ENCODE measurements at places on chromosomes 3 and 15.

DNA sequence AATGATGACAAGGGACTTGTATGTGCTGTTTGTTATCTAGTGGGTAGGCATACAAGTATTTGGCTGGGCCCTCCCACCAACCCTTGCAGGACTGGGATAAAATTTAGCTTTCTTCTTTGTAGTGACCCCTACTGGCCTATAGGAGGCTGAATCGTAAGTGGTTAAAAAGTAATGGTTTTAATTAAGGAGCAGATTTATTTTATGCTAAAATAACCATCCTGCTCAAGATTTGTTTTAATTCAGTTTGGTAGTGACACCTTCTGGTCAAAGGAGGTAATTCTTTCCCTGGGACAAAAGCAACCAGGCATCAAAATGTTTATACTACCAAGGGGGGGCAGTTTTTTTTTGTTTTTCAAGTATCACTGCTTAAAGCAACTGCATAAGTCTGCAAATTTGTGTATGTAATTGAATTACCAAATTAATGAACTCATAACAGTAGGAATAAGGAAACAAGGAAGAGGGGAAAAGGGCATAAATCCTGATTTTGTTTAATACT, 70.7 kb downstream of the TOP2B start:
- DNase-seq = no peak

DNA sequence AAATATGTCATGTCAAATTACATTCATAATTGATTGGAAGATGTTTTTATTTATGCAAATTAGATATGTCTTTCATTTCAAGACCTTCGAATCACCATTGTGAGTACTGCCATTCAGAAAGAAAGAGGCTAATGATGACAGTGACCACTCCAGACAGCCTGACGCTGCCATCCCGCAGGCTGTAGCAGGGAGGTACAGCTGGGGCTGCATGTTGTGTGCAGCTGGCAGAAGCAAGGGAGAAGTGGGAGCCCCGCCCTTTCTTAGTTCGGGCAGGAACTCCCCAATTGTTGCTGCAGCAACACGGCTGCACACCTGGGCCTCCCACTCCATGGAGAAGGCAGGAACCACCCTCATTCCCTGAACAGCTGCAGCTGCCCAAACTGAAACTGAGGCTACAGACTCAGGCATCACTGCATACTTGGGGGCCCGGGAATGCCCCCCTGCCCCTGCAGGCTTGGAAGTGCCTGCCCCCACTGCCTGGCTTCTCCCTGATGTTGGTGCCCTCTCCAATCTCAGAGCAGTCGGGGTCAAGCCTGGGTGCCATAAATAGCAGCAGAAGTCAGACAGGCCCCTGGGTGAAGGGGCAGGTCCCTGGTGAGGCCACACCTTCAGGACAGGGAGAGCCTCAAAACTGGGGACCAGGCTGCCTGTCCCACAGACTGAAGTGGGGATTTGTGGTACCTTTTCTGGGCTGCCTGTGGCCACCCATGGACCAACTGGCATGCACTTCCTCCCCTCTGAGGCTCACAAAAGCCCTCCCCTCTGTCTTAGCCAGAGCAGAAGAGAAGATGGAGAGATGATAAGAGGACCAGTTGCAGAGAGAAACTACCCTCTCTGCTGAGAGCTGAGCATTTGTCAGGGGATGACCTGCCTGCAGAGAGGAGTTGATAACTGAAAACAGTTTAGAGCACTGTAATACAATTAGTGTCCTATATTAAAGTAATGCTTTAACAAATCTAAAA, 964.6 kb downstream of the SI start:
- DNase-seq = no peak

DNA sequence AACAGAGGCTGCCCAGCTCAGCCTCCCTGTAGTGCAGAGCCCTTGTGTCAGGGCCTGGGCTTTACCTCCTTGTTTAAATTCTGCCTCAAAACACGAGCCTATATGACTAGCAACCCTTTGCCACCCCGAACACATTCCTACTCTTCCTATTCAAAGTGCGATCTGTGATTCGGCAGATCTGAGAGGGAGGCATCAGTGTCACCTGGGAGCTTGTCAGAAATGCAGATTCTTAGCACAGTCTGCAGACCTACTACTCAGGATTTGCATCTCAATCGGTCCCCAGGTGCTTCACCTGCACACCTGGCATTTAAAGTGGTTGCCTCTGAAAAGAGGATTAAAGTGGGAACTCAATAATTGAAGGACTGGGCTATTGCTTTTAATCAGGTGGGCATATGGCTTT, 273.2 kb upstream of the TOPAZ1 start:
- no peak for DNase-seq

- DNase-seq = no peak
These were observed 453.7 kb downstream of the FOXP1 start for GRCh38 chr3:71129611-71130431.

DNA sequence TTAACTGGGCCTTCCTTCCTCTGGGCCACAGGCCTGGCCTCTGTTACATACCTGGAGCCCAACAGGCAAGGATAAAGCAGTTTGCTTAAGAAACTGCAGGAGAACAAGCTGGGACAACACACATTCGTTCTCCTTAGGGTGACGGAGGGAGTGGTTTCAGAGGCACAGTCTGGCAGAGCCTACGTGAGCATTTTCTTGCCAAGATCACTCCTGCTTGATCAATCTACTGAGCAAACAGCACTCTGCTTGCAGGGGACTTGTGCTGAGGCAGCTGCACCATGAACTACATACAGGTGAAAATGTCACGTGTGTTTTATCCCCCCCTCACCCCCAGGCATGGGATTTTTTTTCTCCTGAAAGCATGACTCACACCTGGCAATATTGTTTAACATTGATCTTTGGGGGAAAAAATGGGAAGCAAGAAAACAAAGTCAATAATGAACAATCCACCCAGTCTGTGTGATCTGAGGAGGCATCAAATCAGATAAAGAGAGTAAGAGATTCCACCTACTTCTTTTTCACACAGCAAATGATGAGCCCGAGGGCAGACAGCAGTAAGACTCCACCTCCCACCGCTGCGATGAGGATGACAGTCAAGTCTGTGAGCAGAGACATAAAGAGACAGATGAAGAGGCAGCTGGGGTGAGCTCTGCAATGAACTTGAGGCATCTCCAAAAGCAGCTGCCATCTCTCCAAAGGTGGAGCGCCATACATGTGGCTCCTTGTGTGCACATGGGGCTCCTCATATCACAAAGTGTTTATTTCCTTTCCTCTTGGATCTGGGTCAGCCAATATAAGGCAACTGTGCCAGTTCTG, 57.4 kb downstream of the CDCP1 start:
- no peak for DNase-seq

DNA sequence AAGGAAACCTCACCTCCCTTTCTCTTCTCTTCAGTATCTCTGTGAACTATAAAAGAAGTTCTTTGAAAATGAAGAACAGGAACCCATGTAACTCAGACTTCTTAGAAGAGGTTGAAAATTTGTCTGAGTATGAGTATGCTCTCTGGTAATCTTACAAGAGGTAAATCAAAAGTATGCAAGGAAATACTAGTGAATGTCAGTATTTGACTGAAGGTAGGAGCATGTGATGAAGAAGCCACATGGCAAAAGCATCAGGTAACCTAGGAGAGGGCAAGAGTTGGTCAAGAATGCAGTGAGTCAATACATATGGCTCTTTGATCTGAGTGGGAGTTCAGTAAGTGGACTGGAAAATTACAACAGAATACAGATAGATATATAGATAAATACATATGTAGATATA, 133.0 kb upstream of the NECTIN3 start:
- DNase-seq = no peak

GRCh38 chr3:103437883-103438282, 1003.1 kb downstream of the ZPLD1 start:
- DNase-seq = no peak

GRCh38 chr3:177589911-177590381, 392.7 kb upstream of the TBL1XR1 start:
- no peak for DNase-seq

DNA sequence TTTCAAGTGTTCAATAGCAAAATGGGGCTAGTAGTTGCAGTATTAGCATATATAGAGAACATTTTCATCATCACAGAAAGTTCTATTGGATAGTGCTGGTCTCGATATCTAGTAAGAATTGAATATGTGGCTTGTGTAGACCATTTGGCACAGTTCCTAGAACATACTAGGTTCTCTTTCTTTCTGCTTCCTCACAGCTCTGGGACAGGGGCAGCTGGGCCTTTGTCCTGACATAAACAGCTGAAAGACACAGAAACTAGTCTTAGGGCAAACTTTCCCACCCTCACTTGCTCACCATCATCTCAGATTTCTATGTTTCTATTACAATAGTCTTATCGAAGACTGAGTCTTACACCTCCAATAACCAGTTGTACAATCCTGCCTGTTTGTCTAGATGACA, 63.7 kb upstream of the DLG1 start:
- DNase-seq = no peak

- no peak for DNase-seq
These were observed 638 bp upstream of the TBC1D5 start for GRCh38 chr3:17742880-17743657.

- no peak for DNase-seq
These were observed 55.9 kb upstream of the PHLDB2 start for GRCh38 chr3:111803123-111803593.

Measured in HuH-7 (cell line).